NCI-H526 (cell line): ENCODE measurements at places on chromosomes 2 and 18.

GRCh38 chr18:74402806-74403433, 54.2 kb downstream of the DIPK1C start:
- DNase-seq: no peak

GRCh38 chr2:112566104-112566503, 18.3 kb upstream of the CHCHD5 start:
- no peak for DNase-seq

DNA sequence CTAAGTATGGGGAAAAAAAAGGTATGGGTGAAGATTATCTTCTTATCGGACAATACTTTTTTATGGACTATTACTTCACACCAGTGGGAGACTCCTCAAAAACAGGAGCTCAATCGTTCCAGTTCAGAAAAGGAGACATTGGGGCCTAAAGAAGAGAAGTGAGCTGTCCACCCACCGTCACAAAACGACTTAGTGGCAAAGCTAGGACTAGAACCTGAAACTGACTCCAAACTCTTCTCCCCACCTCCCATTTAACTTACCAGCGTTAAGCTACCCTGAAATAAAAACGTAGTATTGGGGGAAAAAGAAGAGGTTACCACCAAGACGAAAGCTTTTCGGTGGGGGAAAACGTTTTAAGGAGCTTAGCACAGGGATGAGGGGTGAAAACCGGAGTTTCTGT, 503 bp downstream of the GTF3C3 start:
- DNase-seq: no peak

DNA sequence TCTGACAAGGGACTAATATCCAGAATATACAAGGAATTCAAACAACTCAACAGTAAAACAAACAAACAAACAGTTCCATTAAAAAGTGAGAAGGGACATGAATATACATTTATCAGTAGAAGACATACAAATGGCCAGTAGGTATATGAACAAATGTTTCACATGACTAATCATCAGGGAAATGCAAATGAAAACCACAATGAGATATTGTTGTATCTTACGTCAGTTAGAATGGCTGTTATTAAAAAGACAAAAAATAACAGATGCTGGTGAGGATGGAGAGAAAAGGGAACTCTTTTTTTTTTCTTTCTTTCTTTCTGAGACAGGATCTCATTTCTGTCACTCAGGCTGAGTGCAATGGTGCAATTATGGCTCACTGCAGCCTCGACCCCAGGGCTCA, 175.5 kb downstream of the CAMKMT start:
- no peak for DNase-seq

DNA sequence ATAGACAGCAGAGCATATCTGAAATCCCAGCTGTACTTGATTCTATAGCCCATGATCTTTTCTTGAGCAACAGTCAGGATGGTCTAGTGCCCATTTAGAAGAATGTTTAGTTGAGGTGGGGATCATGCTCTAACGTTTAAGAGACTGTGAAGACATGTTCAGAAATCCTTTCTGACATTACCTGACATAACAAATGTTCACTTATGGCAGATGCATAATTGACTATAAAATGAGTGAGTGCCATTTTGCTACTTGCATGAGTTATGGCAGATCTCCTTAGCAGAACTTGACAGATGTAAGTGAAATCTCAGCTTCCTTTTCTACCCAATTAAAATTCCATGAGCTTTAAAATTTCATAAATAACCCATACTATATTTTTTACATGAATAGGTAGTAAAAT, 209.5 kb upstream of the MMADHC start:
- DNase-seq: no peak

- no peak for DNase-seq
Observed at GRCh38 chr2:218401890-218402289, 2.2 kb downstream of the CTDSP1 start.

GRCh38 chr2:112032224-112032586, 22.9 kb upstream of the TMEM87B start:
- DNase-seq: no peak

GRCh38 chr18:68234131-68234530, 480.8 kb downstream of the TMX3 start:
- no peak for DNase-seq

DNA sequence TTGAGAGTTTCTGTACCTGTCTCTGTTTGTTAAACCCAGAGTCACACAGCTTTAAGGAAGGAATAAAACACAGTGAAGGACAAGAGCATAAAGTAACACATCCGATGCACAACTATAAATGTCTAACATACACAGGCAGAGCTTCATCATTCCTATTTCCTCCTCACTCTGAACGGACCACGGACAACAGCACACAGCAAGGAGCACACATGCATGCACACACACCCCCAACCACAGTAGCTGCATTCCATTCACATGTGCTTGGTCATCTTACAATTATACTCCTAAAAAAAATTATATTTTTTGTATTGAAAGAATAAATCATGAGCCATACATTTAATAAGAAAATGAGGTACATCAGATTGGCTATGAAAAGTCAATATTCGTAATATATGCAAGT, 58.3 kb downstream of the ID2 start:
- DNase-seq: no peak

GRCh38 chr2:118216224-118216623, 128.0 kb downstream of the INSIG2 start:
- no peak for DNase-seq
